NCI-H187 treated with DMSO at 0.1 percent for 48 hours (cell line): ENCODE measurements at places on chromosomes 1 and 21.

GRCh38 chr1:160354388-160354985 is 11.3 kb downstream of the NCSTN start:
- no peak for DNase-seq

- no peak for DNase-seq
Measured at GRCh38 chr1:4108758-4109627, 208.9 kb upstream of the C1orf174 start.

GRCh38 chr1:192747943-192748342 is 60.9 kb upstream of the RGS2 start:
- DNase-seq = no peak

- no peak for DNase-seq
Measured at GRCh38 chr21:31489014-31489413, 145.0 kb upstream of the TIAM1 start.

GRCh38 chr21:45310459-45310858 is 22.8 kb upstream of the POFUT2 start:
- no peak for DNase-seq

GRCh38 chr21:19914028-19914427 is 1084.2 kb upstream of the NCAM2 start:
- DNase-seq = no peak

- no peak for DNase-seq
Measured at GRCh38 chr1:188371295-188371806, 1542.6 kb downstream of the PLA2G4A start.

DNA sequence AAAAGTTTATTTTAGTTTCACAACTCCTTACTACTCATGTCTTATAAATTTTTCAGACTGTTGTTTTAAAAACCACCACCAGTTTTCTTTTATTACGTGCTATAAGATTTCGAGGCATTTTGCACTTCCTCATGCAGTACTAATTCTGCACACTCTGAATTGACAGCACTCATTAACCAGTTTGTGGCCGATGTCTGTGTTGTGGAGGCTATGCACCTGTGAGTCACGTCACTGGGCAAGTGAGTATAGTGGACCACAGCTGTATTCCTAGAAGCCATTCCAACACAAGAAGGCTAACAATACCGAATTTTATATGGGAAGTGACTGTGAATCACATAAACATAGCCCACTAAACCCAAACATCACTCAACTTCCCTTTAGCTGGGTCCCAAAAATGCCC is 21.0 kb upstream of the SPATA6 start:
- no peak for DNase-seq

DNA sequence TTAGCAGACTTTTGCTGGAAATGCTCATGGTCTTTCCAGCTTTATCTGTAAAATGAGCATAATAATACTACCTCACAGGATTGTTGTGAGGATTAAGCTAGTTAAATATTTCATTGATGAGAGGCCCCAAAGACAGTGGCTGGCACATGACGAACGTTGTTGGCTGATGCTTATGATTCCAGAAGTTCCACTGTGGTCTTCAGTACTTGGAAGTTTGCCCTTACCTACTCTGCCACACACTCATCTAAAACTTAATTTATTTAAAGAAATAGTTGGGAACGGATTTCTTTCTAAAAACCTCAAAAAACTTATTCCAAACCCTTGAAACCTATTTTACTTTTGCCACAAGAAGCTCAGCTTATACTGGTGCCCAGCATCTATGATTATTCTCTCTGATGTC is 170.7 kb downstream of the DHRS3 start:
- DNase-seq = no peak

GRCh38 chr1:108084866-108085477 is 115.2 kb downstream of the SLC25A24 start:
- DNase-seq = no peak

GRCh38 chr1:235027862-235028250 is 100.8 kb downstream of the TOMM20 start:
- DNase-seq = no peak

DNA sequence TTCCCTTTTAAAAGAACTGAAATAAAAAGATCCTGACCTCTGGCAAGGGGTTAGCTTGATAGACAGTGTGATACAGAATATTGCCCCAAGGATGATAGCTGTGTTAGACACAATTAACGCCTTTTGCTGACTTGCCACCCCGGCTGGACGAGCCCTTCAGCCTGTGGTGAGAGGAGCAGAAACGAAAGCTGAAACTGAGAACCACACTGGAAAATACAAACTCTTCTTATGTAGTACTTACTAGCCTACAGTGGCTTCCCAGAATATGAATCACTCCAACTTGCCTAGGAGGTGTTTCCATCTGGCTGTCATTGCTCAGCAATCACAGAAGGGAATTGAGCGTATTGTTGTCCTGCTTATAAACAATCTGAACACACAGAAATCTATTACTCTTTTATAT is 22.9 kb downstream of the SAMSN1 start:
- no peak for DNase-seq

- peak; percentile 95 for DNase-seq
Measured at GRCh38 chr1:156926175-156926574, 5.7 kb downstream of the LRRC71 start.

GRCh38 chr1:228830185-228830953 is 95.1 kb downstream of the RHOU start:
- no peak for DNase-seq

DNA sequence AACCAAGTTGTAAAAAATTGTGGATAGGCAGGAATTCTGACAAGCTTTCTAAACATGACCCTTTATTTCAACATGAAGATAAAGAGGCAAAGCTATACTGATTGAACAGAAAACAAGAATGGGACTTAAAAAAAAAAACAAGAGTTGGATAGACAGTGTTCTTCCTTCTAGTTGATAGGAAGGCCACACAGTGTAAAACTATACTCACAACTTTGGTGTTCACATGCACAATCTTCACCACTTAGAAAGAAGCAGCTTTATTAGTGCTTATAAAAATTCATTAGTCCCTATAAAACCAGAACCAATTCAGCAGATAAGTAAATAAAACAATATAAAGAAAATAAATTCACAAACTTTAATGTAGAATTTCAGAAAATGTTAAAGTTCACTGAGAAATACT is 101.8 kb downstream of the AKT3 start:
- no peak for DNase-seq

DNA sequence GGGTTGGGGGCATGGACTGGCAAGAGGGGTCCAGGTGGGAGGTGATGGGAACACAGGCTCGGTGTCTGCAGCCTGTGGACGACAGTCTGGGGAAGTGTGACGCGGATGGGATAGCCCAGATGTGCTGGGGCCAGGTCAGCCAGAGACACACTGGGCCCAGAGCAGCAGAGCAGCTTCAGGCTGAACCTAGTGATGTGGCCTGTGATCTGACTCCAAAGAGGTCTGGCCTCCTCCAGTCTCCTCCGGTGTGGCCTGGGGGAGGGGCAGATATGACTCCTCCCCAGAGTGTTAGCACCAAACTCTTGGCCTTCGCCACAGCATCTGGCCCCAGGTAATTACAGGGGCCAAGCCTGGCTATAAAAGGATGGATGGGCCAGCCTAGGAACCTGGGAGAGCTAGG is 13.5 kb downstream of the EFNA3 start:
- no peak for DNase-seq

GRCh38 chr1:12433323-12434053 is 184.5 kb downstream of the DHRS3 start:
- no peak for DNase-seq

GRCh38 chr1:111733183-111733991 is 5.8 kb downstream of the INKA2 start:
- no peak for DNase-seq

GRCh38 chr1:164671323-164671965 is 112.5 kb downstream of the PBX1 start:
- no peak for DNase-seq

DNA sequence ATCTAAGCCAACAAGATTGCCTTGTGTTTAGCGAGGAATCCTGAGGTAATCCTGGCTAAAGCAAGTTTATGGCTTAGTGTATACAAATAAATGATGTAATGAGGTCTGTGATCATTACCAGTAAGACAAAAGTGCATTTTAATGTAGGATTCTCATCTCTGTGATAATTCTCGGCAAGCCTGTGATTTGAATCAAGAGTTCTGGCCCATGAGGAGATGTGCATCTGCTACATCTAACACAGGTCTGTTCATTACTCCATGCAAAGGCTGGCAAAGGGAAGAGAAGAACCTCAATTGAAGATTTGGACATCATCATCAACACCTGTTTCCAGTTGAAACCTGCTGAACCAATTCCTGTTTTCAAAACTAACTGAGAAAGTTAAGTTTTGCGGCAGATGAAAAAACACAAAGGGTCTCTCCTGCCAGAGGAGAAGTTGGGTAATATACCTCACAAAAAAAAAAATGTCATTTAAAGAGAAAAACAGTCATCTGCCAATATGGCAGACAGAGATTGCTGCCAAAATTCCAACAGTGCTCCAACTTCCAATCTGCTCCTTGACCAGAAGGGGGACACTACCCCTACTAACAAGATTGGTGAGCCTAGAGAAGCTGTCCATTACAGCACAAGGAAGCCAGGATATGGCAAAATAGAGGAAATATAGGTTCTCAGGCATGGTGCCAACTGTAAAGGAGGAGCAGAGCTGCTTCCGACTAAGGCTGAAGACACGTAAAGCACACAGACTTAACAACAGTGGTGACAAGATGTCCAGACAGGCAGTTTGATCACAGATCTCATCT is 453.7 kb downstream of the TTLL7 start:
- no peak for DNase-seq

GRCh38 chr21:38282921-38283320 is 26.1 kb downstream of the KCNJ15 start:
- no peak for DNase-seq

DNA sequence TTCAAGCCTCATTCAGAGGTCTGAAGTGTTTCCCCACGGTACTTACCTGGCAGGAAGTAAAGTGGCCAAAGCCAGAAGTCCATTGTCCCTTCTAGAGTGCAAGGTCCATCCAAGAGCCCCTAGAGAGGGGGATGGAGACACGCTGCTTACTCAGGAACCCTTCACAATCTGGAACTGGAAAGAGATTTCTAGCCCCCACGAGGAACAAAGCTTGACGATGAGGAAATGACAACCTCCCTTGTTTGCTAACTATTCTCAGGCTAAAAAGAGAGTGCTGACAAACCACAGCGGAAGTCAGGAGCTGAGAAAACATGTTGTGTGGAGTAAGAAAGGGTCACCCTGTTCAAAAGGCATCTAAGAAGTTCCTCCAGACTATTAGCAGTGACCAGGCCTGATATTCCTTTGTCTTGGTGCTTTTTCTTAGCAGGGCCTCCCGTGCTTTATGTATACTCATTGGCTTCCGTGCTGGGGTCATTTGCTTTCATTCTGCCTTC is at the start of gene FCMR:
Gene FCMR, minus strand, starts transcription at position 170 of the 494 bp plus-strand sequence. Its CDS starts 87 bp downstream, at position 83.
- no peak for DNase-seq

DNA sequence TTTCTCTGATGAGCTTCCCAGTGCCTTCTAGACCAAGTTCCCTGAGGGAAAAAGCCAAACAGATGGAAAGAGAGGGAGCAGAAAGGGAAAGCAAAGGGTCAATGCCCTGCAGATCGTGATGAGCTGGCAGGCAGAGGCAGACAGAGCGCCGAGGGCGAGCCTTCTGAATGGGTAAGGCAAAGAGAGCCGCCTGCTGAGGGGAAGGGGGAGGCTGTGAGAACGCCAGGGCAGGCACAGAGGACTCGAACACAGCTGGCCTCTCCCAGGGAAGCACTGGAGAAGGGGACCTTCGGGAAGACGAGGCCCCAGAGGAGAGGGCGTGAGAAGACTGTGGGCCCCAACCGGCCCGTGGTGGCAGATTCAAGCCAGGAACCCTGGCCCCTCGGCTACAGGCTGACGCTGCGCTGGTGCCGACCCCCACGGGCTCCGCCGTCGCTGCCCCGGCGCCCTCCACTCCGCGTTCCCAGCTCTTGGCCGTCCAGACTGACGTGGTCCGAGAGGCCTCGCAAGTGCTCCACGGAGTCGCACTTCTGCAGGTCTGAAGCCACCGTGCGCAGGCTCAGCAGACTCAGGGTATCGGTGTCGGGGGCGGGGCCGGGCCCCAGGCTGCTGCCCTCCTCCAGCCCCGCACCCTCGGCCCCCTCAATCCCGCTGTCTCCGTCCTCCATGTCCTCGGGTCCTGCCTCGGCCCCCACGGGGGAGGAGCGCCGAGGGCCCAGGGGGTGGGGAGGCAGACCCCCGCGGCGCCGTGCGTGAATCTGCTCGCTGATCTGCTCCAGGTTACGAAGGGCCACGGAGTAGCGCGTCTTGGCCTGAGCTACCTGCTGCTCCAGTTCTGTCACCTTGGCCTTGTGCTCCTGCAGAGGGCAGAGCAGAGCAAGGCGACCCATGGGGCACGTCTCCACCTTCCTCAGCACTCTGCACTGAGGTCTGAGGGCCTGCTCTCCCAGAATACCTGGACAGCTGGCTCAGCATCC is 13.9 kb downstream of the SH3BP5L start:
- no peak for DNase-seq

DNA sequence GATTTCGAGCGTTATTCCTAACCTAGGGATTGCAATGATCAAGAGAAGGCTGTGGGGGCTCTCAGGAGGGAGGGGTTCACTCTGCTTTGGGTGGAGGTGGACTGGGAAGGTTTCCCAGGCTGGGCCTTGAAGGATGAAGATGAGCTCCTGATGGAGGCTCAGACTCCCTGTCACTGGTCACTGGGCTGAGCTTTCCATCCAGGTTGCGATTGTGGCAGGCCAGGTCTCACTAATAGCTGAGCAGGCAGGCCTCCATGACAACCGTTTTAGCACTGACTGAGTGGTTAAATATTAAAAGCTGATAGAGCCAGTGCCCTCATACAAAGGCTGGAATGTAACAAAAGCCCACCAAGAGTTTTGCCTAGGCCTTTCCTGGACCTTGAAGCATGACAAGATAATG is 36.2 kb upstream of the EFCAB14 start:
- DNase-seq = no peak

DNA sequence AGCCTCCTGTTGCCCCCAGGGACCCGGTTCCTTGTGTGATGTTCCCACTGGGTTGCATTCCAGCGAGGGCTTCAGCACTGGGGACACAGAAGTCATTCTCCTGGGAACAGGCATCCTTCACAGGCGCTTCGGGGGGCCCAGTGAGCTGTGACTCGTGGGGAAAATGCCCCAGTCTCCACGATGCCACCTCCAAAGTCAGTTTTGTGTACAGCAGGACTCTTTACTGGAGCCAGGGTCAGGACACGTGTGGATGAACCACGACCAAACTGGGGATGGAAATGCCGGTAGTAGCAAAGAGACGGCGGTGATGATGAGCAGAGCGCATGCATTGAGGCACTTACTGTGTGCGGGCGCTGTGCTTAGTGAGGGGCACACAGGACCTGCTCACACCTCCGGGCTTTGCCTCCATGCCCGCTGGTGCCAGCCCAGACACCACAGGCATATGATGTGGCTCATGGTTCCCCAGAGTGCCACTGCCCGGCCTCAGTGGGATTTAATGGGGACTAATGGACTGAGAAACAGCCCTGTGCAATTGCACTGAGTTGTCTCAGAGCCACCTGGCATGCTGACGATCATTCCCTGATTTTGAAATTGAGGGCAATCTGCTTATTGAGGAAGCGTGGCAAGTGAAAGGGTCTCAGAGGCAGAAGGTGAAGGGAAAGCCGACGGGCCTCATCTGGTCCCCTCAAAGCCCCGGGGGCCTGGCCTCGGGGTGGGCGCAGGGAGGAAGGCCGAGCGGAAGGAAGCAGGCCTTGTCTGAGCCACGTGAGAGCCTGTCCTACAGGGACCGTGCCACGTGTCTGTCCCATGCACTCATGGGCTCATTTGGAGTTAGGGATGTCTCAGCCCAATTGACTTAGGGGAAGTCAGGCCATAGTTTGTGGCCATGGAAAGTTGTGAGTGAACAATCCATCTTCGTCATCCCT is 91.4 kb downstream of the PDE9A start:
- no peak for DNase-seq

GRCh38 chr1:23792151-23792945 is 1.4 kb downstream of the LYPLA2 start:
- DNase-seq = no peak

GRCh38 chr1:96238426-96238825 is 483.2 kb upstream of the PTBP2 start:
- DNase-seq = no peak

GRCh38 chr1:24483441-24483840 is 19.2 kb upstream of the RCAN3 start:
- no peak for DNase-seq
